ENCODE measurements at places on chromosomes 3 and 15.

DNA sequence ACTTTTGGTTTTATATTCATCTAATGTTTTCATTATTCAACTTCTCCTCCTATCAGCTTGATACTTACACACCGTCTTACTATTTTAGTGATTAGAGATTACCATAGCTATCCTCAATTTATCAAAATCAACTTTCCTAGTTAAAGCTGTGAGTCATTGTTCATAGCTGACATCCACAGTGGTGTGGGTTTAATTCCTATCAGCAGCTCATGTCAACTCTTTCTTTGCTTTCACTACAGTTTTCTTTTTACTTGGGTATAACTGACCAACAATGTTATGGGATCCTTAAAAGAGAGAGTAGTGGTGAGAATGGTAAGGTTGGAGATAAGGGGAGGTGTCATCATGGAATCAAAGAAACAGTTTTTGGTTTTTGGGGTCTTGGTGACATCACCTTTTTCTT, 112.7 kb downstream of the NFKBIZ start:
- DNase-seq: no peak

DNA sequence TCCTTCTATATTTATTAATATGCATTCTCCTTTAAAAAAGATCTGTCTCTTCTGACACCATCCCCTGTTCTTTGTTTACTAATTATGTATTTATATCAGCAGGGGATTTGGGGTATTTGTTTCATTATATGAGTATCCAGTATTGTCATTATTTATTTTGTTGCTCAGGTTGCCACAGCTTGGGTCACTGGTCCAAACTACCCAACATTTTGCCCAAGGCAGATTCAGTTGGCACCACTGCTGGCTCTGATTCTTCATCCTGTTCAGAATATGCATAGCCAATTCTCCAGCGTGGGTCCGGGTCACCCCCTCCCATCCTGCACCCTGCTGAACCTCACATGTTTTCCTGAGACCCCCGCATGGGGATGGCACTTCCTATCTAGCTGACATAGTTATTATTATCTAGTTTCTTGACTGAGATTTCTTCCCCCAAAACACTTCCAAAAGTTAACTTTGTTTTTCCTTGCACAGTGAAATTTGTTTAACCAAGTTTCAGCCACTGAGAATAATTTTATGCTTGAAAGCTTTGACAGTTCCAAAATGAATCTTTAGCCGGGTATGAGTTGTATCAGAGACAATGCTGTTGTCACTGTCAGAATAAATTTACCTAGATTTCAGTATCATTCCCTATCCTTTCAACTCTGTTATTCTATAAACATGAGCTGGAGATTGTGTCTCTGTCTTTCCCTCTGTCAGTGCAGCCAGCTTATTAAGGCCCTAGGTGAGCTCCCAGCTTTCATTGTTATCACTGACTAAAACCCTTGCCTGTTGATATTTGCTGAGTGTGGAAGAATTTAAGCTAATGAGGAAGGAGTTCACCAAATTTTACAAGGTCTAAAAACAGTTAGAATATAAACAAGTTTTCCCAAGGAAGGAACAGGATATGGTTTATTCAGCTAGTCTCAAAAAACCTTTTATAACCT, 70.3 kb downstream of the TGFBR2 start:
- no peak for DNase-seq

- DNase-seq: no peak
These were observed 243.7 kb downstream of the SLC9A9 start for GRCh38 chr3:143604402-143605185.

GRCh38 chr15:77076323-77076915, 5.5 kb upstream of the TSPAN3 start:
- no peak for DNase-seq

DNA sequence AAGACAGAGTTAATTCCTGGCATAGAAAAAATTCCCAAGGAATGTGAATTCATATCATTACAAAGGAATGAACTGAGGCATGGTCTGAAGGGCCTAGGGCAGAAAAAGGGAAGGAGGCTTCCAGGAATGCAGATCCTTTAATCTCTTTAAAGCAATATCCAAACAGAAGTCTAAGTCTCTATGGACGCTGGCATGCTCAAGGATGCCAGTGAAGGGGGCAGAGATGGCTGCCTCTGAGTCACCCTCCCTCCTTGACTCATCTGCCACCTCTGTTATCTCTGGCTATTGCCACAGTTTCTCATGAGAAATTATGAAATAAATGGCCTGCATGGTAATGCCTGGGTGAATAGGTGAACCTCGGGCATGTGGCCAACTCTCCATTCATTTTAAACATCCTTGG, 96.3 kb upstream of the BCL6 start:
- DNase-seq: no peak

GRCh38 chr3:12478326-12478725, 6.0 kb upstream of the TSEN2 start:
- no peak for DNase-seq

DNA sequence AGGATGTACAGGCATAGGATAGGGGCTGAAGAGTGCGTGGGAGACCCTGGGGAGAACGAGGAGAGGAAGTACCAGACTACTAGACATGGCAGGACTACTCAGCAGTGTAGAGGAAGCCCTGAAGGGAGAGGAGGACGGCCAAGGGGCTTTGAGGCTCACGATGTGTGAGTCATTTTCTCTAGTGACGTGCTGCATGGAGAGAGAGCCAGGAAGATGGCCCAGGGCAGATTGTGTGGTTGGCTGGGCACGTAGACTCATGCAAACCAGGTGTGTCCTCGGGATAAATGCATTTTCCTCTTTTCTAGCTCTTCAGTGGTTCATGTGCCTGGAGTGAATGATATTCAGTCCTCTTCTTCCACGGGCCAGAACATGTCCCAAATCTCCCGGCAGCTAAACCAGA, 115.0 kb upstream of the ABHD17C start:
- no peak for DNase-seq

DNA sequence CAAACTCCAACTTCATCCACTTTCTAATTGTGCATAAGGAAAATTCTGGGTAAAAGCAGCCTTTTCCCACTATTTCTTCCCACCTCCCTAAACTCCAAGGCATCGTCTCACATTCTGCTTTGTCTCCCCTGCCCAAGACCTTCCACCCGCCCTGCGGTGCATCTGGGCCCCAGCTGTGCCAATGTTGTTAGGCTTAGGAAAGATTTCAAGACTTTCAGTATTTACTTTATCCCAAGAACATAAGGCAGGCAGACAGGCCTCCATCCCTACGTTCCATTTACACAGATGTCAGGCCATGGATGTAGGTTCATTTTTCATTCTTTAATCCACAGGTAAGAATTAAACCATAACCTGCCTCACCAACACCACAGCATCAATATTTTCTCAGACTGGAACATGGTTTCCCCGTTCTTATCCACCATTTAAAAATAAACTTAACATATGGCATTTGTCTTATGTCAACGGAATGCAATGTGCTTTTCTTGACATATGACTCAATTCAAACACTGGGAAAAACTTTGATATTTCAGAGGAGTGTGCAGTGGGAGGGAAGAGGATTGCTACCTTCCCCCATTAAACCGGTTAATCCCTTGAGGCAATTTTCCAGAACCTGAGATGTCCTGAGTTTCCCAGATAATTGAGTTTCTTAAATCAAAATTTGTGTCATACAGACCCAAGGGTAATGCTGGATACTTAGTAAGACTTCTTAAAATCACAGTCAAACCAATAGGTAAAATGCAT, 238.0 kb upstream of the LRIG1 start:
- DNase-seq: no peak

DNA sequence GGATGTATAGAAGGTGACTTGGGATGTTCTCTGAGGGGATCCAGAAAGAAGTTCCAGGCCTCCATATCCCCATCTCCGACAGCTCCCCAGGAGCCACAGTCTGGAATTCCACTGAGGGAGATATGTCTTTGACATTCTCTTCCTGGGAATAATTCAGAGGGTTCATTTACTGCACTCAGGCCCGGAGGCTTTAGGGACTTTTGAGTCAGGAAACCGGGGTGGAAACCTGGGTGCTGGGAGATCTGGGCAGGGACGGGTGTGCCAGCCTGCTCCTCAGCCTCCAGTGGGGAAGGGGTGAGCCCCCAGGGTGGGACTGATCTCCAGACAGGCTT, 147.7 kb downstream of the SMAD6 start:
- no peak for DNase-seq

- DNase-seq: no peak
These were observed 133.2 kb downstream of the ANXA2 start for GRCh38 chr15:60264566-60264965.

DNA sequence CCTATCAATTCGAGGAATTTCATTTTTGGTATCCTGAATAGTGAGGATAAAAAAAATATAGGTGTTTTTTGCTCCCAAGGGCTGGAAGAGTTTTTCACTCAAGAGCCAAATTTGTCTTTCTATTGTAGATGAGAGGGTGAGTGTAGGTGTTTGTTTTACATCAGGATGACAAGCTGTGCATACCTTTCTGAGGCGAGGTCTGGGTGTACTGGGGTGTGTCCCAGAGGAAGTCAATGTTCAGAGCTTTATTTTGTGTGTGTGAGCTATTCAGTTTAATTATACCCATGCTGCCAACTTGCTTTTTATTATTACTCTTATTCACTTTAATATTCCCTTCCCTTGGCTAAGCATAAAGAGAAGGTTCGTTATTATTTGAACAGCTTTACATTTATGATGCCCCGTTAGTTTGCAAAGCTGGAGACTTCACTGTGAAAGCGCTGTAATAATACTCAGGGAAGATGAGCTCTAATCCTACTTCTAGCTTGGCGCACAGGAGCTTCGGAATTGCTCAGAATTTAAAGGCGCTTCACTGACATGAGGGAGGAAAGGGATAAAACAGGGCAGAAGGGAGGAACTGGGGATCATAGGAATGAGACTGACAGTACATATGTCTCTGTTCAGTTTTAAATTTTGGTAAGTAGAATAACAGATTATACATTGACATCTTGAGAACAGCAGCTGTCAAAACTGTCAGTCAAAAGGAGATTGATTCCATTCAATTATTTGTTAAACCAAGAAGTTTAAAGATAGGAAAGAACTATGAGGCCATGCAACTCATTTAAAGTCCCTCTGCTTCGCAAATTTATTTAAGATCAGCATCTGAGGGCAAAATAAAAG, 117.7 kb upstream of the TP63 start:
- DNase-seq: no peak

DNA sequence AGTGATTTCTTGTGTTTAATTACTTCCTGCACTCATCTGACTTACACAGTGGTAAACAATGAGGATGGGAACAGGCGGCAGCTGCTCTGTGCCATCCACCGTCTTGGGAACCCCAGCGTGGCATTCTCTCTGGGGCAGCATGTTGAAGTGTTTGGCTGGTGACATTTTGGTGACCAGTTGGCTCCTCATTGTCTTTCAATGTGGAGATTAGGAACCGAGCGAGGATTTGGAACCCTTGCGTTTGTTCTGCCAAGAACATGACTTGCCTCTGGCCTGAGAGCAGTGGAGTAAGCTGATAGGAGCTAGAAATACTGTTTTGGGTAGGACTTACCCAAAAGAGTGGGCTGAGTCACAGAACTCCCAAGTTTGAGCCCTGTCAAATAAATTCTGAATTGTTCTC, 88.8 kb downstream of the IGF1R start:
- no peak for DNase-seq

DNA sequence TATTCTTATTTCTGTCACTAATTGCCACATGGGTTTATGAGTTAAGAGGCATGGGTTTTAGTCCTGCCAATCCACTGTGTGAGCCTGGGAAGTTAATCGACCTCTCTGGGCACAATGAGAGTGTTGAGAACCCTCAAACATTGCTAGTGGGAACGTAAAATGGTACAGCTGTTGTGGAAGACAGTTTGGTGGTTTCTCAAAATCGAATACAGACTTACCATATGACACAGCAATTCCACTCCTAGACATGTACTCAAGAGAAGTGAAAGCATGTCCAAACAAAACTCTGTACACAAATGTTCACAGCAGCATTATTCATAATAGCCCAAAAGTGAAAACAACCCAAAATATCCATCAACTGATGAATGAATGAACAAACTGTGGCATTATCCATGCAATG, 5.7 kb upstream of the GNB5 start:
- no peak for DNase-seq

DNA sequence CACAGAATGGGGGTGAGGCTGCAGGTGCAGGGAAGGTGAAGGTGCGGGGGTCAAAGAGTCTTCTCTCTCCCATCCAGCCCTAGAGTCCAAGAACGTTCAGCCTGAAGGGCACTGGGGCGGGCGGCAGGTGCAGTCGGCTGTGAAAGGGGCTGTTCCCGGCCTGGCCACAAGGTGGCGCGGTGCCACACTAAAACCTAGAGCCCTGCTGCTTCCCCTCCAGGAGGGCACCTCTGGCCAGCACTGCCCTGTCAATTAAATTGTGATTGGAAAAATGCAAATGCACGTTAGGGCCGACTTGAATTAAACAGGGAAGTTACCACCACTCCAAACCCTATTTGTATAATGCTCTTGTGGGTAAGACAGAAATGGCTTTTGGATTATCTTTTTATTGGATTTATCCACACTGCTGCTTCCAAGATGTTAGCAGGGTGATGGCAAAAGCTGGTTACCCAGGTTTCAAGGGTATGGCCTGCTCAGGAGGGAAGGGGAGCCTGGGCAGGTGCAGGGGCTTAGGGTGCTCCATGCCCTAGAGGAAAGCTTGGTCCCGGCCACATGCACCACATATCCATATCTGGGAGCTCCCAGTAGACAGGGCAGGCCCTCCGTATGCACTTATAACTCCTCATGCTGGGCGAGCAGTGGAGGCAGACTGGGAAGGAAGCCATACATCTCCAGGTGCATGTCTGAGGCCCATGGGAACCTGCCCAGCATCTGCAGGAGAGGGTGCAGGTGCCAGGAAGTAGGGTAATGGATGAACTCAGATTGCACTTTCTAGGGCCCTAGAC, 119.8 kb downstream of the ADCY5 start:
- peak; percentile 40 for DNase-seq

- DNase-seq: no peak
These were observed 587.9 kb downstream of the GBE1 start for GRCh38 chr3:81173514-81173913.

- no peak for DNase-seq
These were observed 104.4 kb downstream of the LRRK1 start for GRCh38 chr15:101023501-101024072.

GRCh38 chr3:134761213-134761612, 33.8 kb upstream of the EPHB1 start:
- no peak for DNase-seq

DNA sequence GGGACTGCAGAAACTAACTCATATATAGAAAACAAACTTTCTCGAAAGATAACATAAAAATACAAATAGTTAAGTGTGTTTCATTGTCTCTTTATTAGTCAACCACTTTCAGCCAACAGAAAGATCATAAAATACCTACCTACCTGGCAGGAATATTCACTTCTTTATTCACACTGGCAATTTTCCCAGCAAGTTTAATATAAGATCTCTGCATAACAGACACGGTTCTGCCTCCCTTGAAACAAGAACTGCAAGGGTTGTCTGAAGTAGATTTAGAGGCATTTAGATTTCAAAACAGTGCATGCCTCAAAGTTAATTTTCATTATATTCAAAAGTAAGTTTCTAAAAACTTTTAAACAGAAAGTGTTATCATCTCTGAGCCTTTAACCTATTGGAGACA, 7.1 kb downstream of the NPTN start:
- DNase-seq: no peak
